ENCODE measurements at places on chromosomes 13 and 19. TPM values are rescaled to one million over a fixed set of nuclear protein-coding genes. Genes with fewer than 3 reads are reported as not detected.

The CFAP97D2 gene
- not detected for total RNA-seq

The LGALS14 gene
- not detected for total RNA-seq

The C3 gene
- 104 TPM for total RNA-seq

The PALM3 gene
- 0.60 TPM for total RNA-seq

The FCAR gene
- total RNA-seq = 5.2 TPM

The PEX11G gene
- total RNA-seq = 2.3 TPM

The ZNF836 gene
- total RNA-seq = 34.6 TPM

The SHISA2 gene
- 41.9 TPM for total RNA-seq

The SEMA6B gene
- total RNA-seq = 13.1 TPM

The ZNF420 gene
- total RNA-seq = 39.5 TPM

The VPS36 gene
- 132 TPM for total RNA-seq

The GRK1 gene
- total RNA-seq = 25.6 TPM

The ARHGAP45 gene
- total RNA-seq = 11.5 TPM

The PRR19 gene
- total RNA-seq = not detected

The CEACAM7 gene
- 3.4 TPM for total RNA-seq

The CTXN1 gene
- total RNA-seq = 10.9 TPM

The CEACAM16 gene
- total RNA-seq = not detected

The UBE2L5 gene
- not detected for total RNA-seq

The RASL11A gene
- total RNA-seq = 9.6 TPM

The ZNF610 gene
- 17.1 TPM for total RNA-seq

The ZNF442 gene
- 13.2 TPM for total RNA-seq

The ABHD13 gene
- total RNA-seq = 19.5 TPM

The ZNF723 gene
- total RNA-seq = not detected

The PGLYRP1 gene
- total RNA-seq = 0.93 TPM

The SRRM5 gene
- not detected for total RNA-seq

The TTC9B gene
- total RNA-seq = 5.7 TPM

The STOML3 gene
- total RNA-seq = not detected

The DACH1 gene
- total RNA-seq = 102 TPM

The FFAR2 gene
- not detected for total RNA-seq

Measured in camera-type eye (tissue), 1 donor.